ENCODE measurements at places on chromosomes 7 and 10.

DNA sequence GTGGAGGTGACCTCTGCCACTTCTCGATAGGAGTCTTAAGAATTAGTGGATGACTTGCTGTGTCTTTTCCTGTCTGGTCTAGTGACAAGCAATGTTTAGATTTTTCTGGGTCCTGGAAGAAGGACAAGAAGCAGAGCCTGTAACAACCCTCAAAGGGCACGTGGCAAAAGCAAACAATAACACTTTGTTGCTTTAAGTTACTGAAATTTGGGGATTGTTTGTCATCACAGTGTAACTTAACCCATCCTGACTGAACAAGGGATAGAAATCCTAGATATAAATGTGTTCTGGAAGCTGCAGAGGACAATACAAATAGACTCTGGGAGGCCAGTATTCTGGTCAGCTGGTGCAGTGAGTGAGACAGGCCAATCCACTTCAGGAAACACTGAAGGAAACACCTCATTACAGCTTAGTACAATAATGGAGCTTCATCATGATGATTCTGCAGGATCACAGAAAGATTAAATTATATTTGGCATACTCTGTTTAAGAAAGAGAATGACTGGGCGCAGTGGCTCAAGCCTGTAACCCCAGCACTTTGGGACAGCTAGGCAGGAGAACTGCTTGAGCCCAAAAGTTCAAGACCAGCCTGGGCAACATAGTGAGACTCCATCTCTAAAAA is 23.3 kb downstream of the ENKUR start:
- DNase-seq = no peak

GRCh38 chr10:76553263-76554032 is 1084.2 kb downstream of the KCNMA1 start:
- DNase-seq = no peak

GRCh38 chr7:75617634-75618234 is 121.0 kb downstream of the HIP1 start:
- DNase-seq = peak; percentile 58

GRCh38 chr10:59557642-59558041 is 152.0 kb downstream of the SLC16A9 start:
- DNase-seq = no peak

DNA sequence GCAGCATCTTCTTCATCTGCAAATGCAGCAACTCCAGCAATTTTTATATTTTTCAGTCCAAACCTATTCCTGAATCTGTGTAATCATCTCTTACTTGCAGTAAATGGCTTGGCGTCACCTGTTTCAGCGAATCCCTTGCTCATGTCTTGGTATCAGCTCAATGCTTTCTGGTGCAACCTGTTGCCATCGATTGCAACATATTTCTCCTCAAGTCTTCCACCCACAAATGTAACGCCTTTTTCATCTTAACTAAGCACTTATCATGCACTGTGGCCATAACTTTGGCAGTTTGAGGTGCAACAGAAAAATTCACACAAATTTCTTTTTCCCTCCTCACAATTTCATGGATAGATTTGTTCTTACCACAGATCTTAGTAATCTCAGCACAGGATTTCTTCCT is 168.3 kb downstream of the HERPUD2 start:
- no peak for DNase-seq

DNA sequence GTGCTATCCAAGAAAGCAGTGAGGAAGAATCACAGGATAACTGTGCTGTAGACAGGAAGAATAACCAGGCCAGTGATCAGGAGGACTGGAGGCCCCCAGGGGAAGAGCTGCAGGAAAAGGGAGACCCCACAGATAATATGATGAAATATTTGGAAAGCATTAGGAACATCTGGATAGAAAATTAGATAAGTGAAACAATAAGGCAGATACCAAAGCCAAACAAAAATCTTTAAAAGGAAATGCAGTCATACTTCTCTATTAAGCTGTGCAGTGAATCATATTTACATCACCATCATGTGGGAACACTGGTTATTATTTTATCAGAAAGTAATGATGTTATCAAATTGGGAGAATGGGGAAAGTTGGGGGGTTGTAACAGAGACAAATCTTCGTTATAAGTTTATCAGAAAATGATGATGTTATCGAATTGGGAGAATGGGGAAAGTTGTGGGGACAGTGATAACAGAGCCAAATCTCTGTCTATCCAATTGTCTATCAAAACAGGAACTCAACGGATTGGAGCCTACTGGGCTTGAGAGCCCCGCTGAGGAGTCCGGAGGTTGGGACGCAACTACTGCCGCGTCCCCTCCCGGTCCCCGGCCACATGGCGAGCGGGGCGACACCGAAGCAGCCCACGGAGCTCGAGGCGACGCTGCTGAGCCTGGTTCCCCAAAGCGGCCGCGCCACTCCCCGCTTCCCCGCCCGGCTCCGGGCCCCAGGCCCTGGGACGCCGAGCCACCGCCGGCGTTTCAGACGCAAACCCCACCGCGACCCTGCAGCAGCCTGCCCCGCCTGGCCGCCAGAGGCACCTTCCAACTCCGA is 14.0 kb upstream of the RALA start:
- DNase-seq = no peak

DNA sequence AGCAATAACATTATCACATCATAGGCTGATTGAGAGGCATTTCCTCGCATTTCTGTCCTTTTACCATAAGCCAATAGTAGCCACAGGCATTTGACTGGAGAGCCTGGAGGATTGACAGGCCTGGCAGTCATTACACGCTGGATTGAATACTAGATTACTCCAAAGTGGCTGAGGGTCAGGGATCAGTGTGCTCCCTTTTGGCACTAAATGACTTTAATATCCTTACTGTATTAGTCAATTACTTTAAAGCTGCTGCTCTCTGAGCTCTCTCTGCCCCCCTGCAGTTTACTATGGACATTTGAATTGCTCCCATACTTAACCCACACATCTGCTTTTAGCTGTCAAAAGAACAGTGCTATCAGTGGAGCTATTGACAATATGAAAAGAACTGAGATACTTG is 302.0 kb downstream of the TFEC start:
- no peak for DNase-seq

- DNase-seq = no peak
These were observed 248.6 kb upstream of the TCERG1L start for GRCh38 chr10:131560166-131560565.

DNA sequence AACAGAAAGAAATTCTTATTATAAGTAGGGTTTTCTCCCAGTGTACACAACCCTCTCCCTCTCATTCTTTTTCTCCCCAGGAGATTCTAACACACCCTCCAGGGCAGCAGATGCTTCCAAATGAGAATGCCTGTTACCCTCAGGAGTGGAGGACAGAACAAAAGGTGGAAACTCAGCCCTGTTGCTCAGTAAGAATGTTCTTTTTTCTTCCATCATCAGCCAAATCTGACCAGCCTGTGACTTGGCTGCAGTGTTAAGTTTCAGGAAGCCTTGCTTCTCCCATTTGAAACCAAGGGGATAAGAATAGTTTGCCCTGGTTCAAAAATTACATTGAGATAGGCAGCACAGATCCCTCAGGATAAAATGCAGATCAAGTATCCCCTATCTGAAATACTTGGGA is 77.5 kb upstream of the EEPD1 start:
- no peak for DNase-seq

DNA sequence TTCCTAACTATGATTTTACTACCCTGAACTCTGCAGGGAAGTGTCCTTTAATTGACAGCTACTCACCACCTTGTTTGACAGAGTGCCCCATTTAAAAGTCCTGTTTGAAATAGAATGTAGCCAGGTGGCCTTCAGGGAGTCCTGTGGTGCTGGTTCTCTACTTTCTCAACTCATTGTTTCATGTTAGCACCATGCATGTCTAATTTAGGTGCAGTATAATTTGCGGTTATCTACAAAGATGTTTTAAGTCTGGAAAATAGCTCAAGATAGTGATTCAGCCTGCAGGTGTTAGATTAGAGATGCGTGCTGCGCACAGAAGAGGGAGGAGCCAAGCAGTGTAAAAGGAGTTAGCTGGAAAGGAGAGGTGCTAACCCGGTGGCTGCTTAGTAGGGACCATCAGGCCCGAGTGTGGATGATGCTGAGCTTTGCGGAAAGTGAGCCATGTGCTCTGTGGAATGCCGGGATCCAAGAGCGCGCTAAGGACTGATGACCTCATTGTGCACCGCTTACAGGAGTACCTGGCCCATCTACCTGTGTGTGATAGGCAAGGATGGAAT is 1.2 kb downstream of the CCM2 start:
- peak; percentile 34 for DNase-seq

Measured in trophoblast cell (in vitro differentiated cells and primary cell).